ENCODE measurements at places on chromosomes 4 and X.

DNA sequence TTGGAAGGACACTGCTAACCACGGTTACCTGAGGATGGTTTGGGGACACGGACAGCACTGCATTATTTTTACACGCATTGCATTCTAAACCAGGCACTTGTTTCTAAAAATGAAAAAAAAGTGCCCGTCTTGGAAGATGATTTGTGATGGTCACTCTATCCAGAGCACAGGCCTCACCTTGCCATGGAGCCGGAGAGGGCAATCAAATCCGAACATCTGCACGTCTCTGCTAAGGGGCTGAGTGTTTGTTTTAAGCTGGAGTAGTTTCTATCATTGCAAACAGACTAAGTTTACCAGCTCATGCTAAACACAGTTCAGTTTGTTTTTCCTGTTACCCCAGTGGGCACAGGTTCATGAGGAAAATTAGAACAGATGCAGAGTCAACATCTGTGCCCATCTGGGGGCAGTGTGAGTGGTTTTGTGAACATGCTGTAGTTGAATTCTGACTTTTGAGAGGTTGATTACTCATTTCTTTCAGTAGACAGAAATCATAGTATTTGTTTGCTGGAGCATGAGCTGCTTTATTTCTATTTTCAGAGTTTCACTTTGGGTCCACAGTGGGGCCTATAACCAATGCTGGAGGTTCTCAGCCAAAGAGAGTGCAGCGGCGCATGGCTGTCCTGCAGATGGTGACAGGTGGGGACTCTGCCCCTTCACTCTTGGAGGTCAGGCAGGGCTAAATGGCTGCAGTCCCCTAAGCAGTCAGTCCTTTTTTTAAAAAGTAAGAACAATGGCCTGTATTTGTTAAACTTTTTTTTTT, 65.4 kb upstream of the ENPP6 start:
- no peak for DNase-seq

DNA sequence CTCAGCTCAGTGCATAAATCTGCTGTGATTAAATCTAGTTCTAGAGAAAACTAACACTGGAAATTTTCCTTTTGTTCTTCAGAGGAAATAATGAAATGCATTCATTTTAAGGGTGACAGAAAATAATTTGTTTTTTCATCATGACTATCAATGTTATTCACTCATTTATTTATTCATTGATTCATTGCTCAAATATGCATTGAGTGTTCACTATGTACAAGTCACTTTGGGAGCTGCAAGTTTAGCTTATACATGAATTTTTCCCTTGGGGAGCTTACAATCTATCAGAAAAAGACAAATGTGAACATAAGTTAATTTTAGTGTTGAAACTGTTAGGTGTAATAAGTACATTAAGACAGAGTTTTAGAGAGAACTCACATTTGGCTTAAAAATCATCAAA, 897.8 kb downstream of the CENPC start:
- no peak for DNase-seq

DNA sequence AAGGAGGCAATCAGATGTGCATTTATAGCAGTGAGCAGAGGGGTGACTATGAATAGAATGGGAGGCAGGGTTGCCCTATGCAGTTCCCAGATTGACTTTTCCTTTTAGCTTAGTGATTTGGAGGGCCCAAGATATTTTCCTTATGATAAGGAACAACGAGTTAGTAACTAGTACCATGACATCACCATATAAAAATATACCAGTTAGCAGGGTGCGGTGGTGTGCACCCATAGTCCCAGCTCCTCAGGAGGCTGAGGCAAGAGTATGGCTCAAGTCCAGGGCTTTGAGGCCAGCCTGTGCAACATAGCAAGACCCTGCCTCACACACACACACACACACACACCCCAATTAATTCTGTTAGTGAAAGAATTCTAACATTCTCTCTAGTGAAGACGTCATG, 53.0 kb downstream of the IL13RA2 start:
- DNase-seq = no peak

GRCh38 chr4:147110473-147111367, 165.1 kb upstream of the TTC29 start:
- no peak for DNase-seq

GRCh38 chr4:138673053-138673452, 342.5 kb upstream of the NOCT start:
- no peak for DNase-seq

DNA sequence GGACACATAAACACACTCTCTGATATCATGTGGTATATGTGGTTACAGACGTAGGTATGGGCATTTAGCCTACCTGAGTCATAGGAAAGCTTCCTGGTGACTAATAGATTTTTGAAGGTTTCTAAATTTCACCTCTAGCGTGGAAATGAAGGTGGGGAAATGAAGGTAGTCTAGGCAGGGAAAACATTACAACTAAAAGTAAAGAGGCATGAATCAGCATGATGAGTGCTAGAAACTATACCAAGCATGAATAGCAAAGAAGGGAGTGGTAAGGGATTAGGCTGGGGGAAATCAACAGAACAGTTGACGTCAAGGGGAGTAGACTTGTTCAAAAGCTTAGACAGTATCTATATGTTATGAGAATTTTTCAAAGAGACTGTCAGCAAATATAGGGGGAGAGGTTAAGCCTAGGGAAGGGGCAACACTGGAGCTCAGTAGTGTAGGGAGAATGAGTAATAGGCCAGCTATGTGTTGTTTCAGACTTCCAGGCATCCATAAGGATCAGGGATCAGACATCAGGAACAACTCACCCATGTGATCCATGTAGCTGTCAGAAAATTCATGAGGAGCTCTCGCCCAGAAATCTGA, 279.3 kb upstream of the DIPK2B start:
- no peak for DNase-seq

- no peak for DNase-seq
These were observed 859.2 kb upstream of the PRKX start for GRCh38 chrX:4572691-4573090.

- DNase-seq = no peak
These were observed 71.0 kb downstream of the AFF1 start for GRCh38 chr4:87005690-87006425.
